Hematopoietic multipotent progenitor cell (in vitro differentiated cells): ENCODE measurements at places on chromosomes 13 and 19.

DNA sequence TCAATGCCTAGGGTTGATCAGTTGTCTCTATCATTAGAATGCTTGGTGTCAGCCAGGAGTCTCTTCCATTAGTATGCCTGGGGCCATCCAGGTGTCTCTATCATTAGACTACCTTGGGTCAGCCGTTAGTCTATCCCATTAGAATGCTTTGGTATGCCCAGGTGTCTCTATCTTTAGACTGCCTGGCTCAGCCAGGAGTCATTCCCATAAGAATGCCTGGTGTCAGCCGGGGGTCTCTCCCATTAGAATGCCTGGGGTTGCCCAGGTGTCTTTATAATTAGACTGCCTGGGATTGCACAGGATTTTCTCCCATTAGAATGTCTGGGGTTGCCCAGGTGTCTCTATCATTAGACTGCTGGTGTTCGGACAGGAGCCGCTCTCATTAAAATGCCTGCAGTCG lies 1442.9 kb downstream of the UQCRFS1 start:
- DNase-seq: no peak

DNA sequence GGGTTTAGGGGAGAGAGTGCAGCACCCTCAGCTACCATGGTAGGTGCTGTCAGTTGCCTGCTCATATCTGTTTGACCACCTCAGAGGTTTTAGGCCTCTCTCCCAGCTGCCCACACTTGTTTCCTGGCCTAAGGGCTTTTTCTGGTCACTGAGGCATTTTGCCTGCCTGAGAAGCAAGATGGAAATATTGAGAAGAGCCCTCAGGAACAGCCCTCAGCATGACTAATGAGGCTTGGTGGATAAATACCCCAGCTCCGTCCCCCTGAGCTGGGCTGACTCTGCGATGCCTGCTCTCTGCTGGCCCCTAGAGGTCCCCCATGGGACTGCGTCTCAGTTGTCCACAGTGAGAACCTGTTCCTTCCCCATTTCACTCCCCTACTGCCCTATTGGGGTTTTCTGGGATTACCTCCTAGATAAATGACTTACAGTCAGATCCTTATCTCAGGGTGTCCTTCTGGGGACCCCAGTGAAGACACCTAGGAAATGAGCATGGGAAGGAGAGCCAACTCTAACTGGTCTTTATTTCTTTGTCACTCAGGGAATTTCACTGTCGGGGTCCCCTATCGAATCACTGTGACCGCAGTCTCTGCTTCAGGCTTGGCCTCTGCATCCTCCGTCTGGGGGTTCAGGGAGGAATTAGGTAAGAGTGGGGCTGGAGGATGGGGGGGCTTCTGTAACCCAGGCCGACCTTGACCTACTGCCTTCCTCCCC lies 13.3 kb downstream of the PALM3 start:
- DNase-seq: peak; percentile 68

GRCh38 chr13:21322327-21322965 lies 136.7 kb downstream of the ZDHHC20 start:
- no peak for DNase-seq

- DNase-seq: no peak
Measured at GRCh38 chr19:50512112-50512998, 1.4 kb downstream of the ASPDH start.

DNA sequence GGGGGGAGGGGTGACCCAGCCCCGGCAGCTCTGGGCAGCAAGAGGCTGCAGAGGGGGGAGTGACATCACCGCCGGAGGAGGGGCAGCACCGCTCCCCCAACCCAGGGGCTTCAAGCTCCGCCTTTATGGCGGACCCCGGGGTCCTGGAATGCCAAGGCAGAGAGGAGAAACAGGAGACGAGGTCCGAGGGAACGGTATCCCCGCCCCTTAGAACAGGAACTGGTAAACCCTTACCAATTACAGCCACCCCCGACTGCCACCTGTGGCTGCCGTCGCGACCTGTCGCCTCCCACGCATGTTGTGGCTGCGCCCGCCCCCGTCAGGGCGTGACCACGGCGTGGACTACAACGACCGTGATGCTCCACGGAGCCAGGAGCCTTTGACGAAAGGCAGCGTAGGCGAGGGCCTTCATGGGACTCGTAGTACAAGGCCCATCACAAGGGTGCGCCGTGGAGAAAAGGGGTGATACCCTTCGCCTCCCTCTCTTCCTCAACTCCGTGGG lies 4.1 kb upstream of the KCNC3 start:
- DNase-seq: no peak

- DNase-seq: peak; percentile 64
Measured at GRCh38 chr13:114124921-114125320, 7.5 kb downstream of the RASA3 start.

DNA sequence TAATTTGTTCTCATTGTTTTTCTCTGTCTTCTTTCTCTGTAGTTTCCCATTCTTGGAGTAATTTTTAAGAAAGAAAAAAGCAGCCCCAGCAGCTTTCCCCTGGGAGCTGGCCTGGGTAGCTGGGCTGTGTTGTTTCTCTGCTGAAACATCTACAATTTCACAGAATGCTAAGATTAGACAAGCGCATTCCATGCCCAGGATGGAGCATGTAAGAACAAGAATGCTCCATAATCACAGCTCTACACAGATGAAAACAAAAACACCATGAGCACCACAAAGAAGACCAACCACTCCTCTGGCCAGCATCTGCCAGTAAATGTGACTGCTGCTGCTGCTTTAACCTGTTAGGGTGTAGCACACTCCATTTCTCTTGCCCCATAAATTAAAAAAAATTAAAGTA lies 239.2 kb upstream of the SLITRK1 start:
- DNase-seq: no peak
